ENCODE measurements at places on chromosomes 1 and 21.

DNA sequence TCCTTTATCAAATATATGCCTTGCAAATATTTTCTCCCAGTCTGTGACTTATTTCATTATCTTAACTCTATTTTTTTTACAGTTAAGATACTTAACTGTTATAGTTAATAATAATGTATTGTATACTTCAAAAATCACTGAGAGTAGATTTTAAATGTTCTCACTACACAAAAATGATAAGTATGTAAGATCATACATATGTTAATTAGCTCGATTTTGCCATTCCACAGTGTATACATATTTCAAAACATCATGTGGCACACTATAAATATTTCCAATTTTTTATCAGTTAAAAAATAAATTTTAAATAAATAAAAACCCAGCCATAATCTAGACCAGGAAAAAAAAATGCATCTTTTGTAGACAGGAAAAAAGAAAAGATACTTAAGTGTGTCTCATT lies 27.2 kb downstream of the CTTNBP2NL start:
- DNase-seq, result no peak

- no peak for DNase-seq
These were observed 271.0 kb downstream of the DSCAM start for GRCh38 chr21:40575976-40576375.

DNA sequence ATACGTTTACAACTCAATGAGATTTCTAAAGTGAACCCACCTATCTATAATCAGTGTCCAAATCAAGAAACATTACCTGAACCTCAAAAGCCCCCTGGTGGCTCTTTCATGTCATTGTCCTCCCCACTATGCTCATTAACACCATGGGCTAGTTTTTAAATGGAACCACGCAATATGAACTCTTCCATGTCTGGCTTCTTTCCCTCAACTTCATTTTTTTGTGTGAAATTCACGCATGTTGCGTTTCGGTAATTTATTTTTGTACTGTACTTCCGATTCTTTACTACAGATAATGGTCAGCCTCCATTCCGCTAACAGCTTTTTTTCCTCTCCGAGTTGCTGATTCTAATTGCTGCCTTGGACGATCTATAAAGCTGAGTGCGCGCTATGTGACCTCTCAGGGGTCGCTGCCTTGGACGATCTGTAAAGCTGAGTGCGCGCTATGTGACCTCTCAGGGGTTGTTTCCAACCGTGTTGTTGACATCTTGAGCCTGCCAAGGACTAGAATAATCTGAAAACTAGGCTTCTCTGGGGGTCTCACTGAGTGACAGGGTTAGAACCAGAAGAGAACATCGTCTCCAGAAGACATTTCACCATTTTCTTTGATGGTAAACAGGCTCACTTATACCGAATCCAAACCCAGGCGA lies 1.1 kb upstream of the CACYBP start:
- peak; percentile 68 for DNase-seq

DNA sequence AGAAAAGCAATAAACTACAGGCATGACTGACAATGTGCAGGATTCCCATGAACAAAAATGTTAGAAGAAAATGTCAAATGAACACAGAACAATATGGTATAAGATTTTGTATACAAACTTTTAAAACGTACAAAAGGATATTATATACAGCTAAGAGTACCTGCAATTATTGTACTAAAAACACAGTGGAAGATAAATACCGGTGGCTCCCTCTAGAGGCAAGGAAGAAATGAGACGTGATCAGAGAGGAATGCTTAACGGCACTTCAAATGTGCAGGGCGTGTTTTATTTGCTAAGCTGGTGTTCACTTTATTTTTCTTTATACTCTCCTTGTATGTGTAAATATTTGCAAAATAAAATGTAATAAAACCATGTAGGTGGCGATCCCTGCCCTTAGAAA lies 191.8 kb upstream of the SAMSN1 start:
- DNase-seq, result peak; percentile 79

DNA sequence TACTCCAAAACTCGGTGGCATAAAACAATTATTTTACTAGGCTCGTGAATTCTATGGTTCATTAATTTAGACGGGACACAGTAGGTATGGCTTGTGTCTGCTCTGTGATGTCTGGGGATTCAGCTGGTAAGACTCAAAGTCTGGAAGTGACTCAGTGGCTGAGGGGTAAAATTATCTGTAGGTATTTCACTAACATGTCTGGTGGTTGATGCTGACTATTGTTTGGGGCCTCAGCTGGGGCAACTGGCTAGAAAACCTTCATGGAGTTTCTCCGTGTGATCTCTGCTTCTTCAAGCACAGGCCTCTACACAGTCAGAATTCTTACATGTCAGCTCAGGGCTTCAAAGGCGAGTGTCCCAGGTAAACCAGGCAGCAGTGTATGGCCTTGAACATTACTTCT lies 41.2 kb upstream of the KLF17 start:
- no peak for DNase-seq

GRCh38 chr1:192839162-192840066 lies 30.6 kb downstream of the RGS2 start:
- DNase-seq, result no peak

- DNase-seq, result no peak
These were observed 1.3 kb upstream of the KLHDC7A start for GRCh38 chr1:18479454-18479853.

Data from inflammatory macrophage (primary cell).